NCI-H1694 treated with DMSO at 0.1 percent for 48 hours (cell line): ENCODE measurements at places on chromosomes 13 and 19.

GRCh38 chr13:46489586-46490023 is 63.4 kb upstream of the LRCH1 start:
- no peak for DNase-seq

DNA sequence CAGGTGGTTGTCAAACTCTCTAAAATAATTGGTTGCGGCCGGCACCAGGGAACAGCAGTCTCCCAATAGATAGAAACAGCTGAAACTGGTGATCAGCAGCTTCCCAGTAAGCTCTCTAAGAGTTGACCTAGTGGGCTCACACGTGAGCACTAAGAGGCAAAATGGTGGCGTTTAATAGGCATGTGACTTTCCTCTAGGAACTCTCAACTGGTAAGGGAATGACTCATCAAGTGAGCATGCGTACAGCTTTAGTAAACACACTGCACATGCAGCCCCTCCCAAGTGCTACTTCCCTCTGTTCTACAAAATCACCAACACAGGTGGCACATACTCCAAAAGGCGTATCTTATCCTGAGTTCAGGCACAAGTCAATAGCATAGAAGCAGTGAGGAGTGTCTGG is 41.7 kb downstream of the TNFSF11 start:
- DNase-seq: no peak

- DNase-seq: no peak
Observed at GRCh38 chr19:33365691-33366090, 7.8 kb upstream of the CEBPG start.

DNA sequence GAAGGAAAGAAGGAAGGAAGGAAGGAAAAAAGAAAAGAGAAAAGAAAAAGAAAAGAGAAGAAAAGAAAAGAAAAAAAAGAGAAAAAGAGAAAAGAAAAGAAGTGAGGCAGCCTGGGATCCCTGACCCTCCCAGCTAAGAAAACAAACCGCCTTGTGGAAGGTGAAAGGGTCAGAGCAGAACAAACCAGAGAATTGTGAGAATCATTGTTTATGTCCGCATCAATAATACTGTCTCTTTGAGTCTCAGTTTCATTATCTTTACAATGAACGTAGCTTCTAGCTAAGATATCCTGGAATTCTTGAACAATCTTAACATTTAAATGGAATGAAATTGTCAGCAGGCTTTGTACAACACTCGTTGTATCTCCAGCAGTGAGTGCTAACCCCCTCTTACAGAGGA is 66.4 kb upstream of the SERP2 start:
- no peak for DNase-seq

DNA sequence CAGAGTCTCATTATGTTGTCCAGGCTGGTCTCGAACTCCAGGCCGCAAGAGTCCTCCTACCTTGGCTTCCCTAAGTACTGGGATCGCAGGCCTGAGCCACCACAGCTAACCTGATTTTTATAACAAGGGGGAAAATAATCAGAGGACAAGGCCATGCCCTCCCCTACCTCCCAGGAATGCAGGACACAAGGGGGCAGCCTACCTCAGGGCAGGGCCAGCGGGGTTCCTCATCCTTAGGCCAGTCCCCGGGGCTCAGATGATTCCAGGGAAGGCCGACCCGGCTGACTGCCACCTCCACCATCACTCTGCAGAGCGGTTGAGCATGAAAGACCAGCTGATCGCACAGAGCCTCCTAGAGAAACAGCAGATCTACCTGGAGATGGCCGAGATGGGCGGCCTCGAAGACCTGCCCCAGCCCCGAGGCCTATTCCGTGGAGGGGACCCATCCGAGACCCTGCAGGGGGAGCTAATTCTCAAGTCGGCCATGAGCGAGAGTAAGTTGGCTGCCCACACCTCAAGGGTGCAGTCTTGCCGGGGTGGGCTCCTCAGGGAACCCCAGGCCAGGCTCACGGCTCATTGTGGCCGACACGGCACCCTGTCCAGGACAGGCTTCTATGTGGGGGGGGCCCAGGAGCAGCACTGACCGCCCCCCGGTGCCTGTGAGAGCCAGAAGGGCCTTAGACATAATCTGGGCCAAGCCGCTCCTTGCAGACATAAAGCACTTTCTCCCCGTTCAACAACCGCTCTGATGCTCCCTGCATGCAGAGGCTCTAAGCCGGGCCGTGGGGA is 26.8 kb downstream of the PEX11G start:
- no peak for DNase-seq

DNA sequence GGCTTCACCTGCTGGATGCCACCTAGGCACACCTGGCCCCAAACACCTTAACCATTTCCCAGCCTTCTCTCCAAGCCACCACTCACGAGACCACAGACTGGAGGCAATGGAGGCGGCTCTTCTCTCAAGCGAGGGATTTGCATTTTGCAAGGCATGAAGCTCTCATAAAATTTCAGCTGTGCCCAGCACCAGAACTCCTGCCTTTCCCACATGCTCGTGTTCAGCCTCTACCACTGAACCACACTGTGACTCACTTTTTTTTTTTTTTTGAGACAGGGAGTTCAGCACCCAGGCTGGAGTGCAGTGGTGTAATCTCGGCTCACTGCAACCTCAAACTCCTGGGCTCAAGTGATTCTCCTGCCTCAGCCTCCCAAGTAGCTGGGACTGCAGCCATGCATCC is 10.6 kb downstream of the NANOS3 start:
- DNase-seq: no peak

DNA sequence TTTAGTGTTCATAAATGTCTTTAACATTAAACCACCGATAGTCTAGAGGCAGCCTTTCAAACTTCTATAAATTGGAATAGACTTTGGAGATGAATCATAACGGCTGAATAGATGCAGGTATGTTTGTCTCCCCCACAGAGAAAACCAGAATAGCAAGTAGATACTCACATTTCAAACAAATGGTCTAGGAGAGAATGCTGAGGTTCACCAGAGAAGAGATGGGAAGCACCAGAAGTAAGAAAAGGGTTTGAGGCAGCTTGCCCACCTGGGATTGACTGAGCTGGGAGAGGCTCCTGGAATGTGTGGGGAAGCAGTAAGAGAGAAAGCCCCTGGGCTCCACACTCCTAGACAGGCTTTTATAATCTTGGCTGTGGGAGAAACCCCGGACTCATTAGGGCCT is 6.4 kb downstream of the IGFL3 start:
- no peak for DNase-seq

GRCh38 chr13:111975539-111976473 is 91.1 kb upstream of the SOX1 start:
- no peak for DNase-seq

GRCh38 chr19:28394725-28395124 is 818.2 kb downstream of the UQCRFS1 start:
- no peak for DNase-seq

- no peak for DNase-seq
Observed at GRCh38 chr19:6119031-6119430, 8.7 kb upstream of the RFX2 start.

- no peak for DNase-seq
Observed at GRCh38 chr19:38145623-38146022, 78.4 kb downstream of the DPF1 start.

GRCh38 chr13:111177081-111177711 is 62.1 kb downstream of the ARHGEF7 start:
- peak; percentile 61 for DNase-seq
